ENCODE measurements at places on chromosomes 7 and 10.

- DNase-seq: peak; percentile 24
Measured at GRCh38 chr7:44967571-44968446, 11.0 kb downstream of the MYO1G start.

DNA sequence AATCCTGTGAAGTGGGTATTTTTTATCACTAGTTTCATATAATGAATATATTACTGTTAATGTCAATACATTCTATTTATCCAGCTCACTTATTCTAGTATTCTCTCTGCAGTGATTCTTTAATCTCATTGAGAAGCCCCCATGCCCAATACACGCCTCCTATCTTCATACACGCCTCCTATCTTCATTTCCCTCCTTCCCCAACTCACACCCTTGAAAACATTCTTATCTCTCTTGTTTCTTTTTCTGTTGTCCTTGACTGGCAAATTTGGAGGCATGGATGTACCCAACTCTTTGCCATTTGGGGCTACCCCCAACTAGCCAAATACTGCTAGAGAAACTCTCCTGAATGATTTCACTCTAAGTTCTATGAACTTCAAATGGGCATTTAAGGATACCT lies 40.5 kb downstream of the ST8SIA6 start:
- no peak for DNase-seq

DNA sequence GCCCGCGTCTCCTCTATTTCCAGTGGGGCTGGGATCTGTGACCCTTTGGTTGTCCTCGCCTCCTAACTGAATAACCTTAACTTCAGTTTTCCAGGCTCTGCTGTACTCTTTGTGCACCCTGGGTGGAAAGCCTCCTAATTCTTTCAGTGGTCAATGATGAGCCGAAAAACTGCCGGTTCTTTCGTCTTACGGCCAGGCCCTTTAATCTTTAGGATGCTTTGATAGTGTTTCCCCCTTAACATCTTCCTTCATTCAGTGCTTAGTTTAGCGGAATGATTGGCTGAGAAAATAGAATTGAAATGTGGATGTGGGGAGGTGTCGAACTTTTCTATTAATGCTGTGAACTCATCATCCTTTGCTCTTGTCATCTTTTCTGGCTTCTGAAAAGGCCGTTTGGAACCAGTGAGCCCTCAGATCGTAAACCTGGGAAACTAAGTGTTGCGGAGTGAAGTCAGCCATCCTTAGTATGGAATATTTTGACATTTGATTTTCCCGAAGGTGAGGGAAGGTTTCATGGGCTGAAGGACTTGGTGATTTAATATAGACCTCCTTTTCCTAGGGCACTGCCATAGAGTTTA lies 847 bp downstream of the GARS1 start:
- DNase-seq: no peak

- DNase-seq: no peak
Measured at GRCh38 chr7:19239951-19240350, 94.7 kb upstream of the FERD3L start.

DNA sequence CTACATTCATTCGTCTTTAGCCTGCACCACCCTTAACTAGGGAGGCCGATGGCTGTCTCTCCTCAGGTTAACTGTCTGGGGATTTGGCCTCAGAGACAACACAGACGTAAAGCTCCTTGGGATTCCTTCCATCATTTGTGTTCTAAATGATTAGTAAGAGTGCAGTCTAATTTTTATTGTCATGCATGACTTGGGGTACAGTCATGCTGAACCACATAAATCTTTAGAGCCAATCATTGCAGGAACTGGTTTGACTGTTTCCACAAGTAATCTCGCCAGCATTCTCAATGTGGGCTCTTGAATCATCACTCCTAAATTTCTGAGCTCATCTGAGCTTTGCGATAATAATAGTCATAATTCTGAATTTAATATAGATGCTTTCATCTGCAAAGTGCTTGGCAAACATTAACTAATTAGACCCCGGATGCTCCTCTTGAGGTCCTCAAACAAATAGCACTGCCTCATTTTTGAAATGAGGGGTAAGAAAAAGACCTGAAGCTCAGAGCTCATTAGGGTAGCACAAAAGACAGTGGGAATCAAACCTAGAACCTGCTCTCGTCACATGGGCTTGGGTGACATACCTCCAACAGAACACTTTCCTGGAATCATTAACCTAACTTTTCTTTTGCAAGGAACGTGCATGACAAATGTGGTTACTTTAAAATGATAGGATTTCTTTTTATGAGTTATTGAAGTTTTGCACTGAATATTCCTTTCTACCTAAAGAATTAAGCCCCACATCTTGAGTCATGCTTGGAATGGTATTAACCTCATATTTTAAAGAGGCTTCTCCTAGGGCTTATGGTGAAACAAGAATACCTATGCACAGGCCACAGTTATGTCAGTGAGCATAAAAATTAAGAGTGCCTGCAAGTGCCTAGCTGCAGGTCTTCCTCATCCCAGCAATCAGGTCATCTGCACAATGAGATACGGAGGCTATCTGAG lies 118.9 kb upstream of the NRP1 start:
- DNase-seq: peak; percentile 44

- no peak for DNase-seq
Measured at GRCh38 chr10:81109200-81109752, 571.6 kb downstream of the SH2D4B start.

DNA sequence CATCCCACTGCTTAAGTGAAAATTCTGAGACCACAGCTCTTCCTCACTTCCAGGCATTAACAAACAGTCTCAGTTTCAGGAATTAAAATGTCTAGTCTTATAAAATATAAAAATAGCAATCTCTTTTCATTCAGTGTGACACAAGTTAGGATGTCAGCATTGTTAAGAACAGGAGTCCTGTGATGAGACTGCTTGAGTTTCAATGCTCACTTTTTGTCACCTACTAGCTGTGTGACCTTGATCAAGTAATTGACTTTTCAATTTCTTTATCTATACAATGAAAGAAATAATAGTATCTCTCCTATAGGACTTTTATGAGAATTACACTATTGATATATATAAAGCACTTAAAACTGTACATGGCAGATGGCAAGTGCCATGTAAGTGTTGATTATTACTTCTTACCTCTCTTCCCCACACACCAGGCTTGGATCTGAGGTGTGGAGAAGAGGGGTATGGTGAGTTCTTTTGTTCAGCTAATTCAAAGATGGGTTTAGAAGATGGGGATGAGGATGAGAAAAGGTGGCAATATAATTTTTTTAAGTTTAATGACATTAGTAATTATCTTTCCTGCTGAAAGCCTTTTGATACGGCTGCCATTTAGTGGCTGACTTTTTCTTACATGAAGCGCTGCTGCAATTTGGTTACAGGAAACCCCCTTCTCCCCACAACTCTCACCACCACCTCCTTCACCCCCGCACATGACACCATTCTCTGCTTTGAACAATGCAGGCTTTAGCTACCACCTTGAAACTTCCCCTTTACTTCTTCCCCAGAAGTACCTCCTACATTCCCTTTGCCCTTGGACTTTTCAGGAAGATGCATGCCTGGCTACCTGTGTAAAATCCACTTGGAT lies 20.8 kb upstream of the HYAL4 start:
- DNase-seq: no peak

DNA sequence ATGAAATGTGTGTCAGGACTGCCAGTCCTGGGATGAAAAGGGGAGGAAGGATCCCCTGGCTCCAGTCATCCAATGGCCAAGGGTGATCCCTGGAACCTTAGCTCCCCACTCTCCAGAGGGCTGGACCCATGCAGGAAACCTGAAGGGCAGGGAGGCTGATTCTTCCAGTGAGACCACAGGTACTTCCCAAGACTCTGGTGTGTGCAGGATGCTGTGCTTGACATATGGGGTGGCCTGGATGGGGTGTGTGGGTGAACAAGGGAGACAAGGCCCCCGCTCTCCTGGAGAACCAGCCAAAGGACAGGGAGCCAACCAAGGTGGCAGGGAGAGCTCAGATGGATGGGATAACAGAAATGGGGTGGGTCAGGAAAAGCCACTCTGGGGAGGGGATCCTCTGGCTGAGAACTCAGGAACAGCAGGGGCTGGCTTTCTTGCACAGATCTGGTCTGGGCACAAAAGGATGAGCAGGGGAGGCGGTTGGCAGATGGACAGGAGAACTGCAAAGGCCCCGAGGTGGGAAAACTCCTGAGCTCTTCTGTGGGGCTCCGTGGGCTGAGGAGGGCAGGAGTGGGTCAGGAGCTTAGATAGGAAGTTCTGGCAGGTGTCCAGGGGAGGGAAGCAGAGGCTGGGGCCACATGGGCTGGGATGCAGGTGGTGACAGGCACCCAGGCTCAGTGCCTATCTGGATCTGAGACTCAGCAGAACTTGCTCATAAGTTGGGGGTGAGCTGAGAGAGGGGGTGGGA lies 100.6 kb downstream of the ARHGAP22 start:
- DNase-seq: no peak

DNA sequence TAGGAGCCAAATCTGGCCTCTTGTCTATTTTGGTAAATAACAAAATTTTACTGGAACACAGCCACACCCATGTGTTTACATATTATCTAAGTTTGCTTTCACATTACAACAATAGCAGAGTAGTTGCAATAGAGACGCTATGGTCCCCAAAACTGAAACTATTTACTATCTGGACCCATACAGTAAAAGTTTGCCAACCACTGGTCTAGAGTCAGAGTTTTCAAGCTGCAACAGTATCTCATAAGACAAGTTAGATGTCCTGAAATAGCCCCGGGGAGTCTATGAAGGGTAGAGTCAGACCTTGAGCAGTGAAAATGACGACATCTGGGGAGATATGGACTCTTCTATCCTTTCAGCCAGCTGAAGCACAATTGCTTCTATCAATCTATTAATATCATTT lies 74.2 kb downstream of the CTNNA3 start:
- no peak for DNase-seq

DNA sequence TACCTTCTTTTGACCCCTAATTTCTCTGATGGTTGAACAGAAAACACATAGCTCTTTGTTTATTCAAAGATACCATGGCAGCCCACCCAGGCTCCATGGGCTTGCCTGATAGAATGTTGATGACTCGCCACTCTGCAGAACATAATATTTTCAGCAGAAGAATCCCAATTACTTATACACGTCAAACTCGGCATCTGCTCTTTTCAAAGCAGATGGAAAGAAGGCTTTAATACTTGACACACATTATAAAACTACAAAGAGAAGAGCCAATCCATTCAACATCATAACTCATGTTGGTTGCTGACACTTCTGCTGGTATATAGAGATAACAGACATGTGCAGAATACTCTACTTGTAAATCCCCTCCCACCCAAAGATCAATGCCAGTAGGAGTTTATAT lies 69.0 kb downstream of the FOXI2 start:
- DNase-seq: no peak

DNA sequence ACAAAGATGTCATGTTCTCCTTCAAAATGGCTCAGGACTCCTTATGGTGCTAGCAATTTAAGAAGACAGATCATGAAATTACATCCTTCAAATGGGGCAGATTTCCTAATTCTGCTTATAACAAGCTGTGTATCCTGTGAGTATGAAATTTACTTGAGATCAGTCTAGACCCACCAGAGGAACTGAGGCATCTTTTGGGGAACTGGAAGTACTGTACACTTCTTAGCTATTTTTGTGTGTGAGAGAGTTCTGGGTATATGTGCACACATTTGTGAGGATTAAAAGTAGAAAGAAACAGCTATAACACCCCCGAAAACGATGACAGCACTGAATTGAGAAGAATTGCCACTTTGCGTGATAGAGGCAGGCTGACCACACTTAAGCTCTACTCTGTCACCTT lies 187.0 kb upstream of the CCDC6 start:
- no peak for DNase-seq

DNA sequence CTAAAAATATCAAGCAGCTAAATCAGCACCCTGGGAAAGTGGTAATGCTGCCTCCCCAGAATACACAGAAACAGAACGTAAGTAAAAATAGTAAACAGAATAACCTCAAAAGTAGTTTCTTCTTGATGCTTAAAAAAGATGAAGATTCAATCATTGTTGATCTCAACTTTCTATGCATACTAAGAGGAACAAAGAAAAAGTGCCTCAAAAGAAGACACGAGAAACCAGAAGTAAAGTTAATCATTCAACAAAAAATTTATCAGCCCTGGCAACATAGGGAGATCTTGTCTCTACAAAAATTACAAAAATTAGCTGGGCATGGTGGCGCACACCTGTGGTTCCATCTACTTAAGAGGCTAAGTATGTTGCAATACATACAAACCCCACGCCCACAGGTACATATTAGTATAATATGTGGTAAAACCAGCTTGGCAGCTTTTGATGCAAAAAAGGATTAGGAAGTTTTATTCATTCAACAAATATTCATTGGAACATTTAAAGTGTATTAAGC lies 153.7 kb downstream of the NRBF2 start:
- no peak for DNase-seq

DNA sequence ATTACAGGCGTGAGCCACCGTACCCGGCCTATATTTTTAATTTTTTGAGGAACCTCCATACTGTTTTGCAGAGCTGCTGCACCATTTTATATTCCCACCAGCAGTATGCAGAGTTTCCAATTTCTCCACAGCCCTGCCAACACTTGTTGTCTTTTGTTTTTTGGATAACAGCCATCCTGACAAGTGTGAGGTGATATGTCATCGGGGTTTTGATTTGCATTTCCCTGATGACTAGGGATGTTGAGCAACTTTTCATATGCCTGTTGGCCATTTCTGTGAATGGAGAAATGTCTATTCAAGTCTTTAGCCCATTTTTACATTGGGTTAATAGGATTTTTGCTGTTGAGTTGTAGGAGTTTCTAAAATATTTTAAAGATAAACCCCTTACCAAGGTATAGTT lies 22.2 kb downstream of the ENTPD7 start:
- peak; percentile 92 for DNase-seq

DNA sequence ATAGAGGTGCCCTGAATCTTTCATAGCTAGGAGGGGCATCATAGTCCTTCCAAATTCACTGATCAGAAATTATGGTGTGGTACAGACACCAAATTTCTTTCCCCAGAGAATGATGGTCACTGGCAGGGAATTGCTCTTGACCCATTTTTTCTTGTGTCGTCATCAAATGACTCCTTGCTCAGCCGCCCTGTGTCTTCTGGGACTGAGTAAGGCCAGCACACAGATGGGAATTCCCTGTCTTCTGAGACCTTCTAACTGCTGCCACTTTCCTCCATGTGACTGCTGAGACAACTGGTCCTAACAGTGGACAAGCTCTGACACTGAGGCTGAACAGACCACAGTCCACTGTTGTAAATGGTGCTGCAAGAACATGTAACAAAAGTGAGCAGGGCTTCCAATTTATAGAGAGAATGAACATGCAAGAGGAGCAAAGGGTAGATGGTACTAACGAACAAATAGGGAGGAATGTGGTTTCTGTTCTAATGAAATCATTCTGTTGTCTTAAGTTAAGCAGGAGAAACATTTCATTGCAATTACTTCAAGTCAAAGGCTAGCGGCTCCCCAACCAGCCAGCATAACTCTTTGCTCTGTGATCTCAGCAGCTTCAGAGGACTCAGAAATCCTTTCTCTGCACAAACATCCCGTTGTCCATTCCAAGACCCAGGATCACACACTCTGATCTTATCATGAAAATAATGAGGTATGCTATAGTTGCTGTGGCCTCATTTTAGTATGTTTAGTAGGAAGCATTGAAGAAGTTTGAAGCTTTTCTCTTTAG lies 235.9 kb upstream of the PRSS1 start:
- DNase-seq: peak; percentile 28

- DNase-seq: no peak
Measured at GRCh38 chr10:34931216-34931615, 116.1 kb upstream of the PARD3 start.
